ENCODE measurements at places on chromosomes 3 and 15. TPM values are rescaled to one million over a fixed set of nuclear protein-coding genes. Genes with fewer than 3 reads are reported as not detected.

Gene IGF2BP2
- total RNA-seq, result 0.13 TPM

Gene PIERCE2
- total RNA-seq, result not detected

Gene CLDN18
- not detected for total RNA-seq

Gene MEGF11
- total RNA-seq, result not detected

Gene SCN11A
- total RNA-seq, result not detected

Gene C15orf62
- total RNA-seq, result 1.1 TPM

Gene GOLGA6L7
- not detected for total RNA-seq

Gene CCR9
- total RNA-seq, result 0.28 TPM

Gene PPARG
- 3.7 TPM for total RNA-seq

Gene CAMKV
- not detected for total RNA-seq

Gene CYB561D2
- 39.7 TPM for total RNA-seq

Gene CHRNA5
- total RNA-seq, result 2.1 TPM

Gene MORC1
- not detected for total RNA-seq

Gene BCHE
- total RNA-seq, result not detected

Gene CSPG4
- total RNA-seq, result not detected

Gene KLHL6
- total RNA-seq, result 48.6 TPM

Gene PEAK1
- 23.6 TPM for total RNA-seq

Gene LRRC2
- 0.43 TPM for total RNA-seq

Gene SQOR
- total RNA-seq, result 142 TPM

Gene ZCWPW2
- 0.48 TPM for total RNA-seq

Gene GOLGA6B
- total RNA-seq, result not detected

Gene BUB1B
- total RNA-seq, result 73.8 TPM

Gene DGKG
- 0.58 TPM for total RNA-seq

Gene KCNAB1
- not detected for total RNA-seq

Gene CYP19A1
- total RNA-seq, result not detected

Gene SEMA3B
- total RNA-seq, result 0.38 TPM

Gene RTP2
- total RNA-seq, result not detected

Gene TBCCD1
- 11.9 TPM for total RNA-seq

Gene ANKDD1A
- total RNA-seq, result 15.1 TPM

Gene ANKRD63
- not detected for total RNA-seq

Gene DET1
- 3.3 TPM for total RNA-seq

Gene PLAAT1
- total RNA-seq, result not detected

Gene CEMIP
- total RNA-seq, result not detected

Gene ZDHHC19
- not detected for total RNA-seq

Gene CHST13
- total RNA-seq, result not detected

Gene IREB2
- 57.8 TPM for total RNA-seq

Gene UNC13C
- total RNA-seq, result not detected

Gene CD276
- 1.6 TPM for total RNA-seq

Gene GNL3
- total RNA-seq, result 67.5 TPM

Gene GOLGA8T
- not detected for total RNA-seq

Gene B3GALNT1
- 3.9 TPM for total RNA-seq

Gene SI
- not detected for total RNA-seq

Gene KBTBD13
- total RNA-seq, result not detected

Gene USP50
- not detected for total RNA-seq

Gene CHRFAM7A
- 0.55 TPM for total RNA-seq

Gene CHDH
- total RNA-seq, result 9.1 TPM

Gene PLSCR5
- total RNA-seq, result not detected

Gene CSPG5
- 0.30 TPM for total RNA-seq

Gene TMEM207
- total RNA-seq, result not detected

Gene CHL1
- total RNA-seq, result not detected

Gene GRAMD2A
- not detected for total RNA-seq

Gene ITIH3
- total RNA-seq, result not detected

Gene FGF12
- total RNA-seq, result not detected

Gene ISL2
- total RNA-seq, result 3.7 TPM

Data from activated CD4-positive, alpha-beta memory T cell treated with anti-CD3 and anti-CD28 coated beads, Interleukin-2, amount 10 ng/mL, durations not matched to agents 7 days and 5 days (primary cell).